Osteocyte (in vitro differentiated cells): ENCODE measurements at places on chromosomes 12 and 14. TPM values are rescaled to one million over a fixed set of nuclear protein-coding genes. Genes with fewer than 3 reads are reported as not detected.

Gene NRXN3
- total RNA-seq: 26.4 and 26.5 TPM in 2 replicates

DNA sequence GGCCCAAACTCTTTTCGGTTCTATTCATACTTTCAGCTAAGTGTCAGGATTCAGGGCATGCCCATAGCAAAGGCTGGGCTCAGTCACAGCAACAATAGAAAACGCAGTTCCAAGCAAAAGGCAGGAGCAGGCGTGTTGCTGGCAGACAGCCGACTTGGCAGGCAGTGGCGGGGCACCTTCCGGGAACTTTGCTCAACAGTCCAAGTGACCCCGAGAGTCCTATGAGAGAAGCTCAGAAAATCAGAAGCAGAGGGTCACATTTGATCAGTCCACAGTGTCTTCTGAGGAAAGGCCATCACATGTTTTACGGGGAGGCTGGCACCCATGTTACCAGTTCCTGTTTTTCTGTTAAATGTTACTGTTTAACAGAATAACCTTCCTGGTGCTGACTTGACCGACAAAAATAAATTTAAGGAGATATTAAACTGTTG, 115.0 kb downstream of the DACT1 start:
- no peak for DNase-seq

Gene TAS2R30
- 2.6 and 3.4 TPM in 2 replicates for total RNA-seq

DNA sequence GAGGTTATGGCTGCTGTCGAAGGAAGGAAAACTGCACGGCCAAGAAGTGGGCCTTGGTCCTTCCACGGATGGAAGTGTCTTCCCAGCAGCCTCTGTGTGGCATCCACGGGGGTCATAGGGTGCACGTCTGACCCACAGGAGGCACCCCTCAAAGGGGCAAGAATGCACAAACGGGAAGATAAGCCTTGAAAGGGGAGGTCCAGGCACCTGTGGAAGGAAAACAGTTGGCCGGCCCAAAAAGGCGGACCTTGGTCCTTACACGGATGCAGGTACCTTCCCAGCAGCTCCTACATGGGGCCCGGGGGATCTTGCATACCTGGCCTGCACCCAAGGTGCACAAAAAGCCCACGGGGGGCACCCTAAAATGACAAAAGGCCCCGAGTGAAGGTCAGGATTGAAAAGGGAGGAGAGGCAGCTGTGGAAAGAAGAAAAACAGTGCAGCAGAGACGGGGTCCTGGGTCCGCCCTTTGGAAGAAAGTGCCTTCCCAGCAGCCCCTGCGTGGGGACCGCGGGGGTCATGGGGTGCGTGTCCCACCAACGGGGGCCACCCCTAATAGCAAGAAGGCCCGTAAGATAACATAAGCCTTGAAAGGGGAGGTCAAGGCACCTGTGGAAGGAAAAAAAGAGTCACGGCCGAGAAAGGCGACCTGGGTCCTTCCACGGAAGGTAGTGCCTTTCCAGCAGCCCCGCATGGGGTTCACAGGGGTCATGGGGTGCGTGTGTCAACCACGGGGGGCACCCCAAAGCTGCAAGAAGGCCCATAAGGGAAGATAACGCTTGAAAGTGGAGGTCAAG, 276.1 kb downstream of the ALG10 start:
- DNase-seq: no peak

GRCh38 chr12:25269701-25270100, 19.0 kb upstream of the KRAS start:
- DNase-seq: no peak

DNA sequence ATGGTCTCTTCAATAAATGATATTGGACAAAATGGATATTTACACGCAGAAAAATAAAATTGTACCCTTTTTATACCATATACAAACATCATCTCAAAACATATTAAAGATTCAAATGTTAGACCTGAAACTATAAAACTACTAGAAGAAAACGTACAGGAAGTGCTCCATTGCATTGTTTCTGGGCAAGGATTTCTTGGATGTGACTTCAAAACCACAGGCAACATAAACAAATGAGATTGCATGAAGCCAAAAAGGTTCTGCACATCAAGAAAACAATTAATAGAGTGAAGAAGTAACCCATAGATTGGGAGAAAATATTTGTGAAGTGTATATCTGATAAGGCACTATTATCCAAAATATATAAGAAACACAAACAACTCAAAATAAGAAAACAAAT, 812.4 kb downstream of the NRXN3 start:
- no peak for DNase-seq
